Stimulated activated CD4-positive, alpha-beta T cell treated with anti-CD3 and anti-CD28 coated beads, Interleukin-1b, Interleukin-23, amount 100 ng/mL, for 24 hours (primary cell): ENCODE measurements at places on chromosomes 5 and 9.

- no peak for DNase-seq
Measured at GRCh38 chr9:133771486-133772482, 33.6 kb upstream of the SARDH start.

- DNase-seq = no peak
Measured at GRCh38 chr9:117305454-117305853, 109.4 kb downstream of the ASTN2 start.

DNA sequence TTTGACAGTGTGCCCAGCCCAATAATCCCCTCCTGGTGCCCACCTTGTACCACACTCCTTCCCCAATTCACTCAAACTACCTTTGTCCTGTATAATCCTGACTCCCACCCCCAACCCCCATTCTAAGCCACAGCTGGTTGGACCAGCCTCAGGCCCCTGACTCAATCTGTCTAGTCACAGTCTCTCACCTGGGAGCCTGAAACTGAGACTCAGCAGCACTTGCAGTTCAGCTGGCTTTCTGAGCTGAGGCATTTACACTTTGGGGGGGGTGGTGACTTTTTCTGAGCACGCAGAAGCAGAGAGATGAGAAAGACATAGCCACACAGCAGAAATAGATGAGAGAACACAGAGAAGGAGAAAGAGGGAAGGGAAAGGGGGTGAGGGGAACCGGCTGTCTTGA, 247.3 kb downstream of the MAN2A1 start:
- no peak for DNase-seq

DNA sequence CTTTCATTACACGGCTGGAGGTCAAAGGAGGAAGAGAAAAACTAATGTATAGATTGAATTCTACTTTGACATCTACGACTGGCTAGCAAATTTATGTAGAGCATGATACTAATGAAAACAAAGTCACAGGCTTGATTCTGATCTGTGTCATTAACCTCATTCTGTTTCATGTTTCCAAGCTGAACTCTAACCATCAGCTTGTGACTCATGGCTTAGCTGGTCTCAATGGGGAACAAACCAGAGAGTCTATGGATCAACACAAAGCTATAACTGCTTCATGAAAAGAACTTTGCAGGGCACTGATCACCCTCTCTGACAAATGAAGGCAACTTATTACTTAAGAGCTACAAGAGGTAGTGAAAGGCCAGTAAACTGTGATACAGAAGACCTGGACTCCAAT, 23.6 kb upstream of the PDE4D start:
- no peak for DNase-seq

DNA sequence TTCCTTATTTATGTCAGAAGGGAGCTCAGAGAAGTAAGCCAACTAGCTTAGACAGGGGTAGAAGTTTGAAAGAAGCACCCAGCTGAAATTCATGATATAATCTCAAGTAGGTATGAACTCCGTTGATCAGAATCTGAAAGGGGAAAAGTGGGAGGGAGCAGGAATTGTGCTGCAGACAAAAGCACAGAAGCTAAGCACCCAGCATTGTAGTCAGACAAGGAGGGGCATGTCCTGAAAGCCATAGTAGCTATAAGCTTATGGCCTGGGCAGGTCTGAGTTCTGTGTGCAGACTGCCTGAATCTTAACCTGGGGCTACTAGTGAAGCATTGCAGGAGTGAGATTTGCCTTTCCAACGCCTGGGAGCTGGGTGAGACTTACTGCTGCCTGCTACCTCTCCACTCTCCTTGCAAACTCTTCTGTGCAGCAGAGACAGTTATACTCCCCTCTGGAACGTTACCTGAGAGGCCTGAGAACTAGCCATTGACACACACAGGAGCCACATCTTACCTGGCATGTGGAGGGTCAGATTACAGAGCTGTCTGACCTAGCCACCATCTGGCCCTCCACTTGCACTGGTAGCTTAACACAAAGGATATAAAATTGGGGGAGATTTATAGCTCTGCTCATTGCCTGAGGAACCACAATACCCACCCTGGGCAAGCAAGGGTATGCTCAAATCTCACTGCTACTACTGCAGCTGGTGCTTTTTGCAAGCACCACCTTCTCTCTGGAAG, 9.8 kb upstream of the CYLC2 start:
- DNase-seq = no peak

GRCh38 chr5:16903480-16904300, 32.4 kb downstream of the MYO10 start:
- no peak for DNase-seq

- DNase-seq = no peak
Measured at GRCh38 chr5:133480866-133481265, 131.5 kb downstream of the FSTL4 start.

GRCh38 chr5:24365406-24365805, 279.4 kb downstream of the CDH10 start:
- no peak for DNase-seq
